ENCODE measurements at places on chromosomes 11 and 22. TPM values are rescaled to one million over a fixed set of nuclear protein-coding genes. Genes with fewer than 3 reads are reported as not detected.

GRCh38 chr11:38594895-38595294, 1996.9 kb upstream of the RAG2 start:
- H3K27ac ChIP-seq = no peak overlapping the region
- DNase-seq = no peak
- no peaks in the 10 kb centered on the region for H3K4me1 ChIP-seq
- H3K4me3 ChIP-seq = no peak overlapping the region
- H3K27me3 ChIP-seq = no peaks in the 10 kb centered on the region

DNA sequence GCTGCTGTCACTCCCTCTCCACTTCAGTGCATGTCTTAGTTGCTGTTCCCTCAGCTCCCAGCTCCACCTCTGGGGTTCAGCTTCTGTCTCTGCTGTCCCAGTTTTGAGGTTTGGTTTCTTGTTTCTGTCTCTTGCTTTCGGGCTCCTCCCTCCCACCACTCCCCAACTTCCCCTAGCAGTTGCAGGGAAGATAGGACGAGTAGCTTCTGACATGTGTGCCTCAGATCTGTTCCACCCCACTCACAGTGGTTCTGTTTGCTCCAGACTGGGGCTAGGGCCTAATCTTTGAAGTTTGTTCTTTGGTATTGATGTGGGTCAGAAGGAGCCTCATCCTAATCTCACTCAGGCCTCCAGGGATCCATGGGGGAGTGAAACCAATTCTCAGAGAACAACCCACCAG, 2.6 kb upstream of the RRM1 start:
- H3K27me3 ChIP-seq = no peaks in the 10 kb centered on the region
- peaks cover 22% of the 10 kb centered on the region for H3K36me3 ChIP-seq
- H3K4me1 ChIP-seq = peaks cover 15% of the 10 kb centered on the region
- H3K27ac ChIP-seq = no peak overlapping the region
- H3K4me3 ChIP-seq = no peak overlapping the region

DNA sequence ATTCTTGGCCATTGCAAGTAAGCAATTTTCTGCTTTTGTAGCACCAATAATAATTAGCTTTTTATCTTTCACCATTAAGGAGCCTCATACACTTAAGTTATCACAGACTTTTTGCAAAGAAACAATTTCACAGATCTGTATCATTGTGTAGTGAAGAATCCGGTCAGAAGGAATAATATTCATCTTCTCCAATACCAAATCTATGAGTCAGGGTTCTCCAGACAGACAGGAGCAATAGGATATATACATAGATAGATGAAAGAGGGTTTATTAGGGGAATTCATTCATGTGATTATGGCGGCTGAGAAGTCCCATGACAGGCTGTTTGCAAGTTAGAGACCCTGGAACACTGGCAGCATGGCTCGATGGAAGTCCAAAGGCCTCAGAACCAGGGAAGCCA, 82.9 kb upstream of the UBASH3B start:
- H3K36me3 ChIP-seq = no peaks in the 10 kb centered on the region
- no peak for DNase-seq
- H3K27ac ChIP-seq = no peak overlapping the region
- no peaks in the 10 kb centered on the region for H3K27me3 ChIP-seq
- H3K4me3 ChIP-seq = no peak overlapping the region
- H3K4me1 ChIP-seq = no peaks in the 10 kb centered on the region

The SPON1 gene
- 48.5 TPM for total RNA-seq

The RFPL2 gene
- total RNA-seq = not detected

The WEE1 gene
- total RNA-seq = 36.9 TPM

The PGA5 gene
- not detected for total RNA-seq
